ENCODE measurements at places on chromosomes 13 and 19. TPM values are rescaled to one million over a fixed set of nuclear protein-coding genes. Genes with fewer than 3 reads are reported as not detected.
A peak's percentile ranks its signal among the peaks of the same experiment; 100 is the strongest.

SIRT2 gene
- total RNA-seq, result 47.0 TPM

CYP4F8 gene
- not detected for total RNA-seq

RUBCNL gene
- total RNA-seq, result not detected

JAK3 gene
- total RNA-seq, result 132 TPM

KLHL26 gene
- total RNA-seq, result 14.8 TPM

GRCh38 chr13:94753327-94753726 is 41.0 kb upstream of the SOX21 start:
- no peak for DNase-seq

DNA sequence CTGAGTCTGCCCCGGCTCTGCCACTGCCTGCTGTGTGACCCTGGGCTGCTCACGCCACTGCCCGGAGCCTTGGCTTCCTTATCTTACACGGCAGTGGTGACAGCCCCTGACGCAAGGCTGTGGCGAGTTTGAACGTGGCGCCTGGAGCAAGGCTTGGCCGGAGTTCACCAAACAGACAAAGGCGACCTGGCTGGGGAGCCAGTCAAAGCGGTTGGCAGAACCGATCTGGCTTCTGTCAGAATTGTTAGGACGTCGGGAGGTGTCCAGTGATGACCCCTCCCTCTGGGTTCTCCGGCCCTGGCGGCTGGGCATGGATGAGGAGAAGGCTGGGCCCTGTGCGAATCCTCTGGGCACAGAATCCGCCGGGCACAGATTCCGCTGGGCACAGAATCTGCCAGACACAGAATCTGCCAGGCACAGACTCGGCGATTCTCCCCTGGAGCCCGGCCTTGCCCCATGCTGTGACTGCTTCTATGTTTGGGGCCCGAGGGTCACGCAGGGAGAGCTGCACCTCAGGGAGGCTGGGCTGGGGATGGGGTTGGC is 11.7 kb upstream of the TMEM255B start:
- DNase-seq, result no peak

DNA sequence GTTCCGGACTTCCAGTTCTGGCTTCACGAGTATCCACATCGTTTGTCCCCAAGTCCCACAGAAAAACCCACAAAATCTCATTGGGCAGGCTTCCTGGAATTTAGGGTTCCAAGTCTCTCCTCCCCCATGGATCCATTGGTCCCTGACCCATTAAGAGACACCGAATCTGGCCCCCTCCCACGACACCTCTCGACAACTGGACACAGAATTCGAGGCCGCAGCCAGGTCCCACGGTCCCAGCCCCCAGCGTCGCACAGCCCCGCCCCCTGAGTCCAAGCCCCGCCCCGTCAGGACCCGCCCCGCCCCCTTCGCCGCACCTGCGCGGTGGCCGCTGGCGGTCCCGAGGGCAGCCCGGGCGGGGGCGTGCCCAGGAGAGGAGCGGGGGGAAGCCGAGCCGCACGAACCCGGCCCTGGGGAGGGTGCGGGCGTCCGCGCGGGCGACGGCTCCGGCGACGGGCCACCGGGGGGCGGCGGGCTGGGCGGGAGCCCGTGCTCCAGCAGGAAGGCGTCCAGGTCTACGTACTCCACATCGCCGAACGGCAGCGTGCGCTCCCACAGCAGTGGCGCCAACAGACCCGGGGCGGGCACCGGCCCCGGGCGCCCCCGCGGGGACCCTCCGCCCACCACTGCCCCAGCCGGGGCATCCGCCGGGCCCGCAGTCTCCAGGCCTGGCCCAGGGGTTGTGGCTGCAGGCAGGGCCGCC is 1.8 kb downstream of the DBP start:
- DNase-seq, result peak; percentile 70

- DNase-seq, result no peak
These were observed 7.9 kb downstream of the INTS6 start for GRCh38 chr13:51444922-51445321.

- no peak for DNase-seq
These were observed 24.7 kb downstream of the DPF1 start for GRCh38 chr19:38199340-38199739.

DNA sequence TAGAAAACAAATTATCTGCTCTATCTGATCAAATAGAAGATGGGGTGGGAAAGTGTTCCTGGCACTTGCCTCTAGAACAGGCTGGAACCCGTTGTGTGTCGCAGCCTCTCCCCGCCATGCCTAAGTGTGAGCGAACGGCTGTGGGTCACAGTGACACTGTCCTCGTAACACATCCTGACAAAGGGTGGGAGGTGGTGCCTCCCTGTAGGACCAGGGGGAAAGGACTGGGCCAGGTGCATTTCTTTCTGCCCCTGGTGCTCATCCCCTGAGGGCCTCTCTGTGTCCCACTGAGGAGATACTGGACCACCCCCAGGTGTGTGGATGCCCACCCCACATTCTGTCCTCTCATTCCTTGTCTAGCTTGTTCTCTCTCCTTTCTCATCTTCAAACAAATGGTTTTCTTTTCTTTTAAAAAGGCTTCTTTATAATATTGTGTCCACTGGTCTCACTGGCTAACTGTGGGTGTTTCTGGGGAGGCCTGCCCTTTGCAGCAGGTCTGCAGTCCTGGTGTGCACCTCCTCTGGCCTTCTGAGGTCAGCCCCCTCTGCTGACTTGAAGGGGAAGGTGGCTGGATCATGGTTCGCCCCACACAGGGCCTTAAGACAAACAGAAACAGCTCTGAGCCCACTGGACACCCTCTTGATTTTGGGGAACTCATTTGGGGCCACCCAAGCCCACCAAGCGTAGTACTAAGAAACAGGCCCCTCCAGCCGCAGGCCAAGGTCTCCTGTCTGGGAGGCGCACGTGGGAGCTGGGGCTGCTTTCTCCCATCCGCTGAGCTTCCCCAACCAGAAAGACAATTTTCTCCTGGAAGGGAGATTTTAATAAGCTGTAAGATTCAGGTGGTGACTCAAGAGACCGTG is 152.5 kb upstream of the SOX1 start:
- DNase-seq, result no peak

- peak; percentile 34 for DNase-seq
These were observed 192.1 kb upstream of the TSC22D1 start for GRCh38 chr13:44768239-44768638.

- DNase-seq, result no peak
These were observed 270.0 kb downstream of the SLITRK6 start for GRCh38 chr13:85529218-85529594.

- no peak for DNase-seq
These were observed 5.3 kb downstream of the ELF1 start for GRCh38 chr13:41013835-41014234.

DNA sequence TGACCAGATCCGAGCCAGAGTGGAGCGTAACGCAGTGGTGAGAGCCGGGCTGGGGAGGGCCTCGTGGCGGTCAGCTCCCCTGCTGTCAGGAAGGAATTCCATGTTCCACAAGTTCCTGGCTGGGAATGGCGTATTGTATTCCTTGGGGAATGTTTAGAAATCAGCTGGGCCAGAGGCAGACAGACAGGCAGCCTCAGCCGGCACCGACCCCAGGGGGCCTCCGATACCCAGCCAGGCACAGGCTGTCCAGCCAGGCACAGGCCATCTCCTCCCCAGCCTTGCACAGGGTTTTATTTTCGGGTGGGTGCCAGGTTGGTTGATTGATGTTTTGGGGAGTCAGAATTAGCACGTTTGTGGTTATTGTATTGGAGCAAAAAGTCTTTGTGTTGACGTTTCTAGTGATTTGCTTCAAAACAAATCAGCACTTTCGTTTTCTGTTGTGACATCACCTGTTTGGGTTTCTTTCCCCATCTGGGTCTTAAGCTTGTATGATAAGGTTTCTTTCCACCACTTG is 126.6 kb upstream of the MCF2L start:
- no peak for DNase-seq

DNA sequence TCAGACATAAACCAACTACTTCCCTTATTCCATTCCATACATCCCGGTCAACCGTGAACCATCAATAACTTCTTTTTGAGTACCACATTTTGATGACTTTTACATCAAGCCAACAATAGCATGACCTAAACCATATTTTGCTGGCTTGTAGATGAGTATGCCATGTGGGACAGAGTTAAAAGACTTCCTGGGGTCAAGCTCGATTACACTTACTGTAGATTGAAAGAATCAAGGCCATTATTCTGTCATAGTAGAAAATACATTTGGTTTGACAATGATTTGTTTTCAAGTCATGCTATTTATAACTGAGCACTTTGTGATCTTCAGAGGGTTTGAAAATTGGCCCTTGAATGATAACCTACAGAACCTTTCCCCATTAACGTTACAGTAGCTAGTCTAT is 1086.9 kb upstream of the PCDH20 start:
- no peak for DNase-seq

GRCh38 chr19:56946159-56946558 is 105.6 kb upstream of the PEG3 start:
- DNase-seq, result no peak

GRCh38 chr19:10567656-10568055 is 1.1 kb downstream of the CDKN2D start:
- DNase-seq, result no peak

DNA sequence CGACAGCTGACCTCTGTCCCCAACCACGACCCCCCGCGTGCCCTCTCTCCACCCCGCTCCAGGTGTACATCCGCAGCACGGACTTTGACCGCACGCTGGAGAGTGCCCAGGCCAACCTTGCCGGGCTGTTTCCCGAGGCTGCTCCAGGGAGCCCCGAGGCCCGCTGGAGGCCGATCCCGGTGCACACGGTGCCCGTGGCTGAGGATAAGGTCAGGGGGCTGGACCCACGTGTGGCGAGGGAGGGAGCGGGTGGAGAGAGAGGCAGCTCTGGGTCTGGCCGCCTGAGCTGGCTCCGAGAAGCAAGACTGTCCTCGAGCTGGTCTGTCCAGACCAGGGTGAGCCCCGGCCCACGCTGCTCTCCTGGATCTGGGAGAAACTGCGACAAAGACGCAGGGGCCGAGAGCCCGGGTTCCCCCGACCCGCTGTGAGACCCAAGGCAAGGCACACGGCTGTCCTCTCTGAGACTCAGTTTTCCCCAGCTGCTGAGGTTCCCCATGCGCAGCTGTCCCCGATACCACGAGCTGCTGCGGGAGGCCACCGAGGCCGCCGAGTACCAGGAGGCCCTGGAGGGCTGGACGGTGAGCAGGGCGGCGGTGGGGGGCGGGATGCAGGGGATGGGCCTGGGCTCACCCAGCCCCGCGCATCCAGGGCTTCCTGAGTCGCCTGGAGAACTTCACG is 1.5 kb downstream of the ACP4 start:
- no peak for DNase-seq

DNA sequence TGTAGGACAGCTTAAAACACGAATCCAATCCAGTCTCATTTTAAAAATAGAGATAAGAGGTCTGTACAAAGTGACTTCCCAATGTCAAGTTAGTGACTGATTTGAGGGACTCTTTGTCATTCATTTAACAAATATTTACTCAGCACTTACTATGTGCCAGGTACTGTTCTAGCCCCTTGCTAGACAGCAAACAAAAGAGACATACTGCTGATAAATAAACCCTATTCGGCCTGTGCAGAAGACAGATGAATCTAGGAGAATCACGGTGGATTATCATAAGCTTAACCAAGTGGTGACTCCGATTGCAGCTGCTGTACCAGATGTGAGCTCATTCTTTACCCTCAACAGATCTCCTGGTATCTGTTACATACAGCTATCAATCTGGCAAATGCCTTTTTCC is 6.4 kb upstream of the ELF1 start:
- DNase-seq, result no peak

DNA sequence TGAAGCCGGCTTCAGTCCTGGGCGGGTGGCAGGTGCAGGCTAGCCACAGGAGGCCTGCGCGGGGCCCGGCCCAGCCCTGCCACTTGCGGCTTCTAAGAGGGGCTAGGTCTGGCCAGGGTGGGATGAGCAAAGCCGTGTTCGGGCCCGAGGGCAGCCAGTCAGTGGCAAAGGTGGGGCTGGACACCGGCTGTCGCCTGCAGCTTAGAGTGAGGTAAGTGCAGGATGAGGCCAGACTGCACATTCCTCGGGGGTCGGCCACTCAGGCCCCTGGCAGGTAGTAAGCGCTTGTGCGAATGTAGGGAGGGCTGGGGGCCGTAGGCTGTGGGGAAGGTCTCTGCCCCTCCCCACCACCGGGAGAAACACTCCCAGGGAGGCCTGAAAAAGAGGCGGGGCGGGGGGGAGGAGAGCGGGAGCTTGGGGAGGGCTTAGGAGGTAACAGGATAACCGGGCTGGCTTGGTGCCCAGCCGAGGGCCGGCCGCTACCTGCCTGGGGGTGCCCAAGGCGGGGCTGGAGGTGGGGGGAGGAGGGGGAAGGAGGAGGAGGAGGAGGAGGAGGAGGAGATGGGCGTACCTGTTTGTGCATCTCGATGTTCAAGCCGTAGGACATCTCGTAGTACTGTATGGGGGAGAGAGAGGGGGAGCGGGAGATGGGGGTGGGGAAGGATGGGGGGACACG is 6.4 kb downstream of the TLE5 start:
- no peak for DNase-seq

DNA sequence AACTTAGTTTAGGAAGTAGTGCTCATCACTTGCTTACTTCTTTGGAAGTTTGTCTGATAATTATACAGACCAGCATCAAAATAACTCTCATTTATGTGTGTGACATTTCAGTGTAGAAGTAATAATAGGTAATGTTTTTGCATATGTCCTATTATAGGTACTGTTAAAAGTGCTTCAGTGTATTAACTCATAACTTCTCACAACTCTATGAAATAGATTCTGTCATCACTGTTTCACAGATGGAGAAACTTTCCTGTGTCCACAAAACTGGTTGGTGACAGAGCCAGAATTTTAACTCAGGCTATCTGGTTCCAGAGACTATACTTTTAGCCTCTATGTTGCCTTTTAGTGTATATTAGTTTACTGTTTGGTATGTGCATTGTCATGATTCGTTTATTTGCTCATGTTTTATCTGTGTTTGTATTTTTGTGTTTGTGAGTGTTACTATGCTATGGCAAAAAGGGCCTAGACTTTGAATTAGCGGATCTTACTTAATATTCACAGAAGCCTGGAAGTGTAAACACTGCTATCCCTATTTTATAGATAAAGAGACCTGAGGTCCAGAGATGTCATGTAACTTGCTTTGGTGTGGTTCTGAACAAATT is 12.7 kb downstream of the LPAR6 start:
- no peak for DNase-seq

GRCh38 chr19:30253581-30253996 is 118.6 kb upstream of the ZNF536 start:
- DNase-seq, result no peak
